ENCODE measurements at places on chromosomes 2 and 18. TPM values are rescaled to one million over a fixed set of nuclear protein-coding genes. Genes with fewer than 3 reads are reported as not detected.

GPR39 gene
- total RNA-seq = 12.3 TPM

ARPC2 gene
- 346 TPM for total RNA-seq

DNA sequence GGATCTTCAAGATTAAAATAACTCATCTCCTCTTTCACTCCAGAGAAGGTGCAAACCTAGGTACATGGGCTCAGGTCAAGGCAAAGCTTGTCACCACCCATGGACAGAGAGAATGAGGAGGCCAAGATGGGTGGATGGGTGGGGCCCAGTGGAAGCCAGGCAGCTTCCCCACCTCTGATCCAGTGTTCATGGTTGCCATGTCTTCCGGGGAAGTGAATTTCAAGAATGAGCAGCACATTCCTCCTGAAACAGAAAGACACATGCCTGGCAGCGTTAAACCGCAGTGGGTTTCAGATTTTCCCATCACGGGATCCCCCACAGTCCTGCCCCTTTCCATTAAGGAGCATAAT is 301.7 kb downstream of the EIPR1 start:
- DNase-seq = no peak

- no peak for DNase-seq
These were observed 40.6 kb upstream of the CCBE1 start for GRCh38 chr18:59737776-59738300.

GRCh38 chr2:225510796-225511195 is 111.3 kb downstream of the NYAP2 start:
- no peak for DNase-seq

DNA sequence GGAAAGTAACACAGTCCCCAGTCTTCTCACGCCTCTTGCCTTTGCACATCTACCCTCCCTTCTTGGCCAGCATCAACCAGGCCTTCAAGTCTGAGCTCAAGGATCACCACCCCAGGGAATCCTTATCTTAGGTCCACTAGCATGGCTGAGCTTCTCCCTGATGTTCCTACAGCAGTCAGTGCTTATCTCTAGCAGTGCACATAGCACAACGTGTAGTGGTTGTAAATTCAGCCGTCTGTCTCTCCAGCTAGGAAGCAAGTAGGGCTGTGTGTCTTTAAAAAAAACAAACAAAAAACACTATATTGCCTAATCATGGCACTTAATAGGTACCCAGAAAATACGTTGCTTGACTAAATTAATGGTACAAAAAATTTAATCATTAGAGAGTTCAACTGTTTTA is 29.2 kb downstream of the KCNG3 start:
- DNase-seq = no peak
